ENCODE measurements at places on chromosomes 1 and 21. TPM values are rescaled to one million over a fixed set of nuclear protein-coding genes. Genes with fewer than 3 reads are reported as not detected.

- DNase-seq: no peak
Observed at GRCh38 chr1:67888216-67889106, 55.2 kb upstream of the GNG12 start.

DNA sequence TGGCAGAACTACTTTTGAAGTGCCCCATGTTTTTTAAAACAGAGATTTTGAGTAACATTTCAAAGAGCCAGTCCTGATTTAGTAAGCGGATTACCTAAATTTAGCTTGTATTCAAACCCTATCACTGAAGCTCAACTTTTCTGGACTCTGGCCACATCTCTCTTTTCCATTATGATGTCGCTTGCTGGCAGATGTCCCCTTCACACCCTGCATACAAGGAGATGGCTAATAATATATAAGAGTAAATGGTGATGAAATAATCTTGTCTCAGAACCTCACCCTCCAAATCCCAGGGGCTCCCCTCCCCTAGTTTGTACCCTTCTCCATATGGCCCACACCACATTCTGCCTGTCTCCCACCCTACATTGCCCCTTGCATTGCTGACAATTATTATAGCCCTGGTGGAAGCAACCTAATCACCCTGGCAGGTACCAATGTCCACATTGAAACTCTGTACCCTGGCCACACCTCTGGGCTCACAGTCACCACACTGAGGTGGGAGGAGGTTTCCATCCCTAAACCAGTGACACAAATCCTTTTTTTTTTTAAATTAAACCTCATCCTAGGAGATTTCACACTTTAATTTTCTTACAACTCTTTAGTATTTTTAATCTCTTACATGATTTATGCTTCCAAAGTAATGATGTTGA is 106.0 kb upstream of the SYT6 start:
- no peak for DNase-seq

GRCh38 chr1:240577095-240577494 is 34.9 kb downstream of the GREM2 start:
- no peak for DNase-seq

GRCh38 chr21:15135867-15136629 is 71.2 kb upstream of the NRIP1 start:
- no peak for DNase-seq

DNA sequence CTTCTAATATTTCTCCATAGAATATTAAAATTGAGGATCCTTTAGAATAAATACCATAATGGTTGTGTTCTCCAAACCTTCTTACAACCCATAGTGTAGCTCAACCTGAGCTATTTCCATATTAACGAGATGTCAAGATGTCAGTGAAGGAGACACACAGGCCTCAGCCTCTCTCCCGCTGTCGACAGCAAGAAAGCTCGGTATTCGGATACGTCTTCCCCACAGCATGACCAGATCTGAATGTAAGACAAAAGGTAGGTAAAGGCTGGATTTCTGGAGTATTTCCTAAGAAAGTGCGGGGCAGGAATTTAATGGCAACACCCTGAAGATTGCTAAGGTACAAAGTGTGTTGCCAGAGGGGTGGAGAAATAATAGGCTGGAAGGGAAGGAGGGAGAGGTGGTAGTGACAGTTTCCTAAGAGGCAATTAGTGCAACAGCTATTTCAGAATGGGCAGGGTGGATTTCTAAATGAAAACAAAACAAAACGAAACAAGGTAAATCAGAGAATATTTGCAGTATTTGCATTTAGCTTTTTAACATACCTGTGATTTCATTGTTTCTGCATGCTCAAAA is 1.7 kb downstream of the ADSS2 start:
- no peak for DNase-seq

- peak; percentile 69 for DNase-seq
Observed at GRCh38 chr21:46424039-46424591, 34.6 kb upstream of the DIP2A start.

DNA sequence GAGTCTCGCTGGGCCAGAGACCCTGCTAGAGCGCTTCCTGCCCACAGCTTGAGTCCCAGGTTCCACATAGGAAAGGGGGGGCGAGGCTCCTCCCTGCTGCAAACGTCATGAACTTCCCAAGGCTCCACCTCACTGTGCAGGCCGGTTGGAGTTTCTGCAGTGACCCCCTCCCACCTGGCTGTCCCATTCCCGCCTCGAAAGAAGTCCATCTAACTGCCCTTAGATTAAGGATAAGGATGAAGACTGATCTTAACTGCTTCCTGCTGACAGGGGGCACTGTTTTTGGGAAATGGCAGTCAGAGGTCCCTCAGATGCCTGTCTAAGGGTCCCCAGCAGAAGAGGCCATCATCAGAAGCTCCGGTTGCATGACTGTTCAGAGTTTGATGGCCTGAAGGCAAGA is 62.7 kb downstream of the STUM start:
- no peak for DNase-seq

- peak; percentile 40 for DNase-seq
Observed at GRCh38 chr1:8423692-8424538, 106.0 kb downstream of the SLC45A1 start.

DNA sequence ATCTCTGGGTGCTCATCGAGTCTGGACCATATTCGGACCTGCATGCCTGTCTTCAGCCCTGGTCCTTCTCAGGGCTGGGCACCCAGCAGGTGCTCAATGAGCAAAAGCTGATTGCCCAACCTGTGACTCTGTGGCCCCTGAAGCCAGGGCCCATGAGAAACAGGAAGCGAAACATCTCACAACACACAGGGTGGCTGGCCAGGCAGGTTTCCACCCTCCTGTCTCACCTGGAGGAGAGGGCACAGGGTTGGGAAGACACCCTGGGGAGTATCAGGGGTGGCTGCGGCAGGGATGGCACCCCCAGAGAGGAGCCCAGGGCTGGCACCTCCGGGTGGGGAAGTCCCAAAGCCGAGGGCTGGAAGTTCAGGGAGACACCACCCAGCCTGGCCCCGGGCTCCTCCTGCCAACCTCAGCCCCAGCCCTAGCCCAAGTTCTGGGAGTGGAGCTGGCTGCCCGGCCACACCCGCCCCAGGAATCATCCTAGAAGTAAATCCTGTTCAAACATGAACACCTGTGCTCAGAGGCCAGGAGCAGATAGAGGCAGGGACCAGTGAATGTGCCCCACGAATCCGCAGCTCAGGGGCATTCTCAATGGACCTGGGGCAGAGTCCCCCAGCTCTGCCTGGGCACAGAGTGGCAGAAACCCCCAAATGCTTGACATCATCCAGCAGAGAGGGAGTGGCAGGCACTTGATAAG is 54.6 kb downstream of the RAP1GAP start:
- no peak for DNase-seq

GRCh38 chr1:183002267-183002666 is 21.0 kb upstream of the LAMC1 start:
- no peak for DNase-seq

DNA sequence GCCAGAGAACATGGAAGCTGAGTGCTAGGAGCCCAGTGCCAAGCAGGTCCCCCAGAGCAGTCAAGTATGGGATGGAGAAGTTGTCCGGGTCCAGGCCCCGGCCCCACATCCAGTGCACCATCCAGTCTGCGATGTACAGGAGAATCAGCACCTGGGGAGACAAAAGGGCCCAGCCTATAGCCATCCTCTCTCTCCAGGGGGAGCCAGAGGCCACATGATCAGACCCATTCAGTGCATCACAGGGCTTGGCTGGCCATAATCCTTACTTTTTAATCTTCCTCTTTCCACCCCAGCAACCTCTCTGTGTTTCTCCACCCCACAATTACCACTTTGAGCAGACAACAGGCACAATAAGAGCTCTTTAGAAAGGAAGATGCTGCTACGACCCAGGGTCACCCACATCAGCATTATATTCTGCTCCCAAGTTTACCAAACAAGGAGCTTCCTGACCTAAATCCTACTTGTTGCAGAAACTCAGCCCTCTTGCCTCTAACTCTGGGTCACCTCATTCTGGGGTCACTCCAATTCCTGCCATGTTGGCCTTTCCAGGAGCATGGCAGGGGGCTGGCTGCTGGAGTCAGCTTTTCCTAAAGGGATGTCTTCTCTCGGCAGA is 16.4 kb upstream of the RAB29 start:
- DNase-seq: peak; percentile 47

DNA sequence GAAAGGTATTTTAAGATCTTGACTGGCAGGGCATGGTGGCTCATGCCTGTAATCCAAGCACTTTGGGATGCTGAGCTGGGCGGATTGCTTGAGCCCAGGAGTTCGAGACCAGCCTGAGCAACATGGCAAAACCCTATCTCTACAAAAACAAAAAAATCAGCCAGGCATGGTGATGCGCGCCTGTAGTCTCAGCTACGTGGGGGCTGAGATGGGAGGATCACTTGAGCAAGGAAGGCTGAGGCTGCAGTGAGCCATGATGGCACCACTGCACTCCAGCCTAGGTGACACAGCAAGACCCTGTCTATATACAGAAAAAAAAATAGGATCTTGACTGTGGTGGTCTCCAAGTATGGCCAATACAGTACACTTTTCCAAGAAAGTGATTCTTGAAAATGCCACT is 16.0 kb downstream of the ARID1A start:
- no peak for DNase-seq

- DNase-seq: peak; percentile 57
Observed at GRCh38 chr1:233294913-233295236, 650 bp downstream of the PCNX2 start.

DNA sequence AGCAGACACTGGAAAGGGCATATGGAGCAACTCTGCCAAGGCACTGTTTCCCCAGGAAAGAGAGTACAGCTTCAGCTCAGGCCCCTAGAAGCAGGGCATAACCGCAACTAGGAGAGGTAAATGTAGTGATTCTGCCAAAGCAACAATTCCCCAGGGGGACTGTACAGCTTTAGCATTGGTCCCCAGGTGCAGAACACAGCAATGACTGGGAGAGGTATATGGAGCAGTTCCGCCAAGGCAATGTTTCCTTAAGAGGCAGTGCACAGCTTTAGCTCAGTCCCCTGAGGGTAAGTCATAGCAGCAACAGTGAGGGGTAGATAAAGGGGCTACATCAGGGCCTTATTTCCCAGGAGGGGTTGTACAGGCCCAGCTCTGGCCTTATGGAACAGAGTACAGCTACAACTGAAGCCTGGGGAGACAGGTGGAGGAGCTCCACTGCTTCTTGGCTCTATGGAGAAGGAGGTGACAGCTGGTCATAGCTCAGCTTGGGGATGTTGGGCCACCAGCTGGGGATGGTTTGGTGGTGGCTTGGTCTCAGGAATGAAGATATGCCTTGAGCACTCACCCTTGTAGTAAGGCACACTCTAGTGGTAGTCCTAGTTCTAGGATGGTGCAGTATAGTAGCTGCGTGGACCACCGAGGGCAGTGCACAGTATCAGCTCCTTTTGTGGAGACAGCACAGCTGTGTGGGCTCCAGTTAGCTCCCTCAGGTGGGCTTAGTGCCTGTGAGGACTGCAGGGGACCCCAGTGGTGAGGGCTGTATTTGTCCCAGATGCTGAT is 582.7 kb downstream of the PTPRC start:
- no peak for DNase-seq

DNA sequence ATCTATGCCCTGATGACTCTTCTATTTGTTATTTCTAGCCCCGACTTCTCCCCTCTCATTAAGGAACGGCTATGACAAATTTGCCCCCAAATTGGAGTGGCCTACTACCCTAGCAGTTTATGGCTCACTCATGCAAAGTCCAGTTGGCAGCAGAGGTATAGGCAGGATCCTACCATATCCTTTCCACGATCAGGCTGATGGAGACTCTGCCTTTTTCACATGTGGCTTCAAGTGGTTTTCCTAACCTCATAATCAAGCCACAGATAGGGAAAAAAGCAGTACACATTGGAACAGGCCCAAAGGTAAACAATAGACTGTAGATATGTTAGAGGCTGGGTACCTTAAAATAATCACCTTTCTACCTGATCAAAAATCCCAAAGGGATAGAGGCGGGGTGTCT is 292.5 kb downstream of the NCAM2 start:
- no peak for DNase-seq

DNA sequence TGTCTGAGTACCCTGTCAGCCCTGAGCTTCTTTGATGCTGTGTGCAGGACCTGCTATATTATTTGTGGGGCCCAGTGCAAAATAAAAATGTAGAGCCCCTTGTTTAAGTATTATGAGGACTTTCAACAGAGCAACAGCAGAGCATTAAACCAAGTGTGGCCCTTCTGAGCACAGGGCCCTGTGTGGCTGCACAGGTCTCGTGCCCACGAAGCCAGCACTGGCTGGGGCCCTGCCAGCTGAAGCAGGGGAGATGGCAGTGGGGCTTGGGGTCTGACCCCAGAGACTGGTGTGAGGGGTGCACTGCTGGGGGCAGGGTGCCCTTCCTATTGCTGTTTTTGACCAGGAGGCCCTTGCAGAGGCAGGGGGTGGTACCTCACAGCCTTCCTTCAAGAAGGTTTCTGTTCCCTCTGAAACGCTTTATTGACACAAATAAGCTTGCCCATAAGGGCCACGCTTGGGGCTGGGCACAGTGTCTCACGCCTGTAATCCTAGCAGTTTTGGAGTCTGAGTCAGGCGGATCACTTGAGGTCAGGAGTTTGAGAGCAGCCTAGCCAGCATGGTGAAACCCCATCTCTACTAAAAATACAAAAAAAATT is 2.2 kb upstream of the SEMA4A start:
- no peak for DNase-seq

GRCh38 chr1:182166750-182167149 is 105.2 kb upstream of the ZNF648 start:
- no peak for DNase-seq

- no peak for DNase-seq
Observed at GRCh38 chr1:232432313-232432712, 197.6 kb downstream of the SIPA1L2 start.

DNA sequence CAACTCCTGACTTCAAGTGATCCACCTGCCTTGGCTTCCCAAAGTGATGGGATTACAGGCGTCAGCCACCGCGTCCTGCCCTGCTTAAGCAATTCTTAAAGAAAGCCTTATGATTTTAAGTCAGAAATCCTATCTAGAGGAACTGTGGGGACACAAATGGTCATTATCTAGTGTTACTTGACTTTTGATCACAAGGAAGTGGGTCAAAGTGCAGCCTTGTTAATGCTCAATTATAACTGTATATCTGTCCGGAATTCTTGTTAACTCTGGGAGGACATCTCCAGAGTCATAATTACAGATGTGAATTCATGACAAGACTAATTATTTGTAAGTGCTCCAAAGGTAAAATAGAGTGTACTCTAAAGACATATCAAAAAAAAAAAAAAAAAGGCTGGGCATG is 76.9 kb upstream of the PUM1 start:
- no peak for DNase-seq

GRCh38 chr1:98398649-98399048 is 262.9 kb upstream of the SNX7 start:
- DNase-seq: no peak

GRCh38 chr21:28135646-28136045 is 857.0 kb downstream of the LTN1 start:
- no peak for DNase-seq

The FCGR1A gene
- not detected for total RNA-seq

The KIF17 gene
- total RNA-seq: not detected

The FNDC7 gene
- total RNA-seq: not detected

The SLC44A3 gene
- 0.31 TPM for total RNA-seq

The CFAP107 gene
- not detected for total RNA-seq

The IL20 gene
- not detected for total RNA-seq

The LCE3E gene
- total RNA-seq: not detected

The PTCH2 gene
- total RNA-seq: 1.7 TPM

The ELOVL1 gene
- 98.8 TPM for total RNA-seq

The DCST1 gene
- not detected for total RNA-seq

The GNAI3 gene
- 9.9 TPM for total RNA-seq
